NCI-H226 (cell line): ENCODE measurements at places on chromosomes 7 and 10.
A peak's percentile ranks its signal among the peaks of the same experiment; 100 is the strongest.

DNA sequence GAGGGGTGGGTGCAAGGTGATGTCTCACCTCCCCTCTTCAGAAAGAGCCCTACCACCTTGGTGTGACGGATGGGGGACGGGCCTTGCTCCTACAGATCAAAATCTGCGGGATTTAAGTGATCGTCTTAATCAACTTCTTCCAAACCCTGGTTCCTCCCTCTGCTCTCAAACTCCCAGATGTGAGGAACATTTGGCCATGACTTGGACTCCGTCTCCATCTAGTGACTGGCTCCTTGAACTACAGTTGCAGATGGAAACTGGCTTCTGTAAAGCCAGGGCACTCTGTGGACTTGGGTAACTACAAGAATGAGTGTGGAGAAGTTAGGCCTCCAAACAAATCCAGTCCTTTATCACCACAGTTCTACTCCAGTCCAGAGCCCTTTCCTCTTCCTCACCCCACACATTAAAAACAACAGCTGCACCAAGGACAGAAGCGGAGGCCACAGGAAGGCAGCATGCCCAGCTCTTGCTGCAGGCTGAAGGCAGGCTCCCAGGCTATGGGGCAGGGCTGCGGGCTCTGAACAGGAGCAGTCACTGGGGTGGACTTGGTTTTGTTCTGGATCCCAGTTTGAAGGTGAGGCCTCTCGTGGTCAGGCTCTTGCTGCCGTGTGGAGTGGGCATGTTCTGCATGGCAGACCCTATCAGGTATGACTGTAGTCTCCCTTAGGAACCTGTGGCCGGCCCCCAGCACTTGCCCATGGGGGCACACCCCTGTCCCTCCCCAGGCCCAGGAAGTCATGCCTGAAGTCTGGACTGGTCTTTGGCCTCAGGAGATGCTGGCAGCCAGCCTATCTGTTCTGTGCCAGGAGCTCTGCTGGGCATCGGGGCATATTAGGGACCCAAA is 79.4 kb downstream of the VWC2 start:
- DNase-seq = no peak

- DNase-seq = peak; percentile 48
These were observed 8.0 kb upstream of the ZNRF2 start for GRCh38 chr7:30276203-30276900.

DNA sequence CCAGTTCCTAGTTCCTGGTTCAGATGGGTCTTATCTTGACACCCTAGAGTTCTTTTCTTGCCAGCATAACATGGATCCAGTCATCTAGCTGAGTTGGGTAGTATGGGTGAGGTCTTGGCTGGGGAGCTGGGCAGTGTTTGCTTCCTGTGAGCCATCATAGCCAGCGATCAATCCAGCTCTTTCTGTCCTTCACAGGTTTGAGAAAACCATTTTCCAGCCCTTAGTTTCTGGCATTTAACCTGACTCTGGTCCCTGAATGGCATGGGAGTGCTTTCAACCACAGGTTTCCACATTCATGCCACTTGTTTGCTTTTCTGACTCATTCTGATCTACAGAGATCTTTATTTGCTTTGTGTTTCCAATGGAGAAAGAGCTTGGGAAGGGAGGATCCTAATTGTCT is 8.6 kb downstream of the SLC13A1 start:
- DNase-seq = peak; percentile 59

DNA sequence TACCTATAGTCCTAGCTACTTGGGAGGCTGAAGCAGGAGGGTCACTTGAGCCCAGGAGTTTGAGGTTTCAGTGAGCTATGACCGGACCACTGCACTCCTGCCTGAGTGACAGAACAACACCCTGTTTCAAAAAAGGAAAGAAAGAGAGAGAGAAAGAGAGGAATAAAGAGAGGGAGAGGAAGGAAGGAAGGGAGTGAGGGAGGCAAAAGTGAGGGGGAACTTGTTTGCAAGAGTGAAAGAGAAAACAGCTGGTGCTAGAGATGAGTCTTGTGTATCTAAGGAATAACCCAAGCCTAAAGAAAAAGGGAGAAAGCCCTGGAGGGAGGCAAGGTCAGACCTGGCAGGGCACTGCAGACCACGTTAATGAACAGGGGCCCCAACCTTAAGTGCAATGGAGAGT is 4.8 kb upstream of the NT5C2 start:
- no peak for DNase-seq

DNA sequence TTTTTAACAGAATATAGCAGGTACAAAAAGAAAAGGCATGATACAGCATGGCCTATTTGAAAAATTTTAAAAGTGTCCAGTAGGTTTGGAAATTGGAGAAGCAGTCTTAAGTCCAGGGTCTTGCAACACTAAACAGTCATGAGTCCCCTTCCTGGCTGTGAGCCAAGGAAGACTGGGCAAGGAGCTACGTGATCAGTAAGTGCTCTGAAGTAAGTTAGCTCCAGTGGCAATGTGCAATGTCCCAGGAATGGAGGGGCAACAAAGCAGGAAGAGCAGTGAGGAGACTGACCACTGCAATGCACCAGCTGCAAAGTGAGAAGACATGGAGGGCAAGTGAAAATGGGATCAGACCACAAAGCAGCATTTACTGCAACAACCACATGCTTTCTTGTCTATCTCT is 72.9 kb upstream of the GRID1 start:
- no peak for DNase-seq

- no peak for DNase-seq
These were observed 15.2 kb upstream of the PARD3 start for GRCh38 chr10:34830217-34830822.

DNA sequence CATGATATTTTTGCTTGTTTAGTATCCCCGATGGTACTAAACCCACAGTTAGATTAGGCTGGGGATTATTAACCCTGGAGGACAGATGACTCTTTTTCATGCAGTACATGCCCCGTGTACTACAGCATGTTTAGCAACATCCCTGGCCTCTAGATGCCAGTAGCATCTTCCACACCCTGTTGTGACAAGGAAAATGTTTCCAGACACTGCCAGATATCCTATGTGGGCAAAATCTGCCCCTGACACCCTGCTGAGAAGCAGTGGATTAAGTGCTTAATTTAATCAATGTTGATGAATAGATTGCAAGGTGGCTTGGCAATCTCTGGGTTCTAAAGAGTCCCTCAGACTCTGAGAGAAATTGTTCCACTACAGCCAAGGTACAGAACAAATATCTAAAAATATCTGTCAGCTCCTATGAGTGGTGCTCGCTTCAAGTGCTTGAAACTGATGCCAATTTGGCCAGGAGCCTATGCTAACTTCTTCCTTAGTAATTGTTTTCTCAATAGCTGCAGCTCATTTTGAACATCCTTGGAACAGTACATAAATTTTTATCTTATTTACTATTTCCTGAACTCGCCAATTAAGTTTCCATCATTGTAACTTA is 247.0 kb downstream of the SORCS1 start:
- DNase-seq = no peak

- DNase-seq = no peak
These were observed 222.1 kb downstream of the GLI3 start for GRCh38 chr7:42014625-42015618.

GRCh38 chr10:8323428-8324054 is 269.1 kb downstream of the GATA3 start:
- no peak for DNase-seq

DNA sequence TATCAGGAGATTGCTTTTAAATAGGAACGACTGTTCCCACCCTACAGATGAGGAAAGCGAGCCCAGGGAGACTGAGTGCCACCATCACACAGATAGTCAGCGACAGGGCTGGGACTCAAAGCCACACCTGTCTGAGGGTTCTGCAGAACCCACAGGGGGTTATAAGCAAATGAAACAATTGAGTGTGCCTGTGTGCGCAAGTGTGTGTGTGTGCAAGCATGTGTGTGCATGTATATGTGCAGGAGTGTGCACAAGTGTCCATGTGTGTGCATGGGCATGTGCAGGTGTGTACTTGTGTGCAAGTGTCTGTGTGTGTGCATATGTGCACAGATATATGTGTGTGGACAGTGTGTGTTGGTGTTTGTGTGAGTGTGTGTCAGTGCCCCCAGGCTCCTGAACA is 280.2 kb downstream of the GRID1 start:
- no peak for DNase-seq

- DNase-seq = no peak
These were observed 299.1 kb upstream of the IGFBP3 start for GRCh38 chr7:46220066-46220630.

GRCh38 chr7:152871678-152872060 is 112.1 kb downstream of the ACTR3B start:
- no peak for DNase-seq

DNA sequence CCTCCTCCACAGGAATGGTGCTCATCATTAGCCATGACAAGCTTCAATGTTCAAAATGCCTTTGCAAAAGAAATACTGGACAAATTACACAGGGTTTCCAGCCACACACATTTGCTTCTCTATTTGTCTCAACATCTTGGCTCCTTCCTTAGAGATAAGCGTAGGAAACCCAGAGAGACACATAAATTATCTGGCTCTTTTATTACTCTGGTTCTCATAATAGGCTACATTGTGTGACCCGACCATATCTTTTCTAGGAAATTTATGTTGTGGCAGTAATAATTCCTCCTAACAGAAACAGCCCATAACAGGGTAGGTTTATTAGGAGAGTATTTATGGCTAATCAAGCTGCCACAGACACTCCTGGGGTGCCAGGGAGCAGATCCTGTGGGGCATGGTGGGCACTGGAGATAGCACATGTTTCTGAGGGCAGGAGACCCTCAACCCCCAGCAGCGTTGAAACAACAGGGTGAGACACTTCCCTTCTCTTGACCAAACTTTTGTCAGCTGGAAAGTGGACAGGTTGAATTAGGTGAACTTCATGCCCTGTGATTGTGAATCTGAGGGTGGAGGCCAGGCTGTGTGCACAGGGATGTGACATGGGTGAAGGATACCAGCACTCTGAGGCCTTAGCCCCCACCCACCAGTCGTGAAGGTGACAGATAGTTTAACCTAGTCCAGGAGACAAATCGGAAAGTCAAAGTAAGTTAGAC is 295.9 kb upstream of the ZNF32 start:
- DNase-seq = no peak

DNA sequence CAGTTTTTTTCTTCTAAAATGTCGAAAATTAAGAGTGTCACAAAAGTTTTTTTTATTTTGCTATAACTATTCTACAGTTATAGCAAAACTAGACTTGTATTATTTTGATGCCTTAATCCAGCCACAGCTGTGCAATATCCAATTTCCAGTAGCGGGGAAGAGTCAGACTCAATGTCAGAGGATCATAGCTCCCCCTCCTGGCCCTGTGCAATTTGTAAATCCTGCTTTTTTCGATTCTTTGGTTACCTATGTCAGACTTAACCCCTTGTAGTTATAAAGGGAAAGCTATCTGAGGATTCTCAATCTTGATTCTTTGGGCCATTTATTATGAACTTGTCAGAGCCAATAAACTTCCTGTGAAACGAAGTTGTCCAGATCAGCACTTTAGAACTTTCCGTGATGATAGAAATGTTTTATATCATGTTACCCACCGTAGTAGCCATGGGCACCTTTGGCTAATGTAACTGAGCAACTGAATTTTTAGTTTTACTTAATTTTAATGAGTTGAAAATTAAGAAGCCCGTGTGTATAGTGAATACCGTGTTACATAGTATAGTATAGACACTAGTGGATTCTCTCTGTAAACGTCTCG is 87.7 kb upstream of the PRKCQ start:
- no peak for DNase-seq

- DNase-seq = peak; percentile 66
These were observed 47.7 kb upstream of the TRIM8 start for GRCh38 chr10:102596506-102596971.

GRCh38 chr7:103714376-103714927 is 268.4 kb upstream of the SLC26A5 start:
- DNase-seq = no peak

DNA sequence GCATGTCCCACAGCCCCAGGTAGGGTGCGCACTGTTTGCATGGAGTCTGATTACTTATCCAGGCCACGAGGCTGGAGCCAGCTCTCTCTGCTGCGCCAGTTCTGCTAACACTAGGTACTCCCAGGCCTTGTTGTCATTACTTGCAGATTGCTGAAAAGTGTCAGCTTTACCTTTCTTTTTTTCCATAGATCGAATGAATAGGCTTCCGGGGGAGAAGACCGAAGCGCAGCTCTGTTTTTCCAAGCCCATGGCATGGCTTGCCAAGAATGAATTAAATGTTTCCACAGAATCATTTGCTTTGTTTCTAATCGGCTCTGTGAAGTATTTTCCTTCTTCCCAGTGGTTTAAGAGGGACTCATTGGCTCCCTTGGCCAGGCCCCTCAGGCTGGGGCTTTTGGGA is 285.8 kb downstream of the BMPER start:
- DNase-seq = no peak

DNA sequence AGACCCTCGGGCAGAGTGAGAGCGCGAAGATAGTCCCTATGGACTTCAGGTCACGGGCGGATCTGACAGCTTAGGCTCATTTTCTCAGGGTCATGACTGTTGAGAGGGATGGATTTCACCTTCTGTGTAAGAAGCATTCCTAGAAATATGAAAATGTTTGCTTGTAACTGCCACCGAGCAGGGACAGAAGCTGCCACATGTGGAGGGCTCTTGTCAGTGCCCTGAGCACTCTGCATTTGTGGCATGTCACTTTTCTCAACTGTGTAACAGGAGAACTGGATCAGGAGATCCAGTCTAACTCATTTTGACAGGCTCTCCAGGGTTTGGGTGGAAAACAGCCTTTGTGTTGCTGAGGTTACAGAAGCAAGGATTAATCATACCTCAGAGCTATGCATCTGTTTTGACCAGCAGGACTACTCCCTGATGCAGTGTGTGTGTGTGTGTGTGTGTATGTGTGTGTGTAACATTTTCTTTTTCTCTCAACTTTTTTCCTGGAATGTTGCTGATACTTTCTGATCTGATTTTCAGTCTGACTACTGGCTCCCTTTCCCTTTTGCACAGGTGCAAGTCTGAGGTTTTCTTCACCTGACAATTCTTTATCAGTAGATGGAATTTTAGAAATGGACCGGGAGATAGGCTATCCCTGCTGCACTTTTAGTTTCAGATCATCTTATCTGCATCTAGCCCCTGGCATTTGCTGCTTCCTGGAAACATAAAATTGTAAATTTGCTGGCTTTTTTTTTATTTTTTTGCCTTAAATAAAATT is 183.3 kb downstream of the STK31 start:
- DNase-seq = peak; percentile 96

DNA sequence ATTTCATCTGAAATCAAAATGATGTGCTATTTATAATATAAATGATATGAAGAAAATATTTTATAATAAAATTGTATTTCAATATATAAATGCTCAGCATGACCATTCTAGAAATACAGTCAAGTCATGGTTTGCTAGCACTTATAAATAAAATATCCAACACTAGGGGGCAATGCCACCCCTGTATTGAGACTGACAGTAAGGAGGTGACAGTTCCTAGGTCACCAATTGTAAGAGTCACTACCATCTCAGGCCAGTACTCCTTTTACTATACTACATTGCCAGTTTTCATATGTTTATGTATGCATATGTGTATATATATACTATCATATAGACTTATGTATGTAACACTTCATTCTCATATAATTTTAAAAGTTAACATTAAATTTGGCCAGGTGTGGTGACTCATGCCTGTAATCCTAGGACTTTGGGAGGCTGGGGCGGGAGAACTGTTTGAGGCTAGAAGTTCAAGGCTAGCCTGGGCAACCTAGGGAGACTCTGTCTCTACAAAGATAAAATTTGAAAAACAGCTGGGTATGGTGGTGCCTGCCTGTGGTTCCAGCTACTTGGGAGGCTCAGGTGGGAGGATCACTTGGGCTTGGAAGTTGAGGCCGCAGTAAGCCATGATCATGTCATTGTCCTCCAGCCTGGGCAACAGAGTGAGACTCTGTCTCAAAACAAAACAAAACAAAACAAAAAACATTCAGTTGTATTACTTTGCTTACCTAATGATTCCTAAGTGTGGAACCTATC is 2.4 kb upstream of the CNOT4 start:
- no peak for DNase-seq
